ENCODE measurements at places on chromosomes 1 and 21. TPM values are rescaled to one million over a fixed set of nuclear protein-coding genes. Genes with fewer than 3 reads are reported as not detected.

Gene SLFNL1
- 0.23 TPM for polyA plus RNA-seq

Gene MYOG
- polyA plus RNA-seq = 0.15 TPM

Gene CASQ2
- 1.0 TPM for polyA plus RNA-seq

Gene TFF2
- 0.13 TPM for polyA plus RNA-seq

Gene C1QTNF12
- polyA plus RNA-seq = 13.8 TPM

Gene GBP4
- polyA plus RNA-seq = 8.5 TPM

Gene ELF3
- 89.2 TPM for polyA plus RNA-seq

Gene ILDR2
- 16.9 TPM for polyA plus RNA-seq

Gene PHLDA3
- 12.7 TPM for polyA plus RNA-seq

Gene LELP1
- polyA plus RNA-seq = not detected

Gene OPRD1
- polyA plus RNA-seq = 0.33 TPM

Gene S100A6
- polyA plus RNA-seq = 240 TPM

Gene SPRR2B
- polyA plus RNA-seq = not detected

Gene TARS2
- polyA plus RNA-seq = 34.3 TPM

Gene AMY1B
- 0.16 TPM for polyA plus RNA-seq

Gene FMOD
- 30.8 TPM for polyA plus RNA-seq

Gene SPOCD1
- polyA plus RNA-seq = 0.14 TPM

Gene GUCA2B
- not detected for polyA plus RNA-seq

Gene ITPKB
- polyA plus RNA-seq = 25.0 TPM

Gene RNASEL
- 14.2 TPM for polyA plus RNA-seq

Gene SELL
- 3.1 TPM for polyA plus RNA-seq

Gene GRIK1
- polyA plus RNA-seq = 1.7 TPM

Gene JTB
- polyA plus RNA-seq = 103 TPM

Gene MEX3A
- 50.1 TPM for polyA plus RNA-seq

Gene PRMT2
- 136 TPM for polyA plus RNA-seq

Gene CNR2
- 0.17 TPM for polyA plus RNA-seq

Gene TTC22
- polyA plus RNA-seq = 6.7 TPM

Gene KRTAP12-2
- polyA plus RNA-seq = not detected

Gene DNASE2B
- not detected for polyA plus RNA-seq

Gene PLA2G2C
- 0.14 TPM for polyA plus RNA-seq

Gene S100A7
- not detected for polyA plus RNA-seq

Gene ZBTB8B
- polyA plus RNA-seq = 2.3 TPM

Gene RPS6KA1
- polyA plus RNA-seq = 21.2 TPM

Gene CFHR4
- polyA plus RNA-seq = not detected

Gene LRRC52
- polyA plus RNA-seq = not detected

Gene FAM72C
- 1.6 TPM for polyA plus RNA-seq

Gene IL10RB
- polyA plus RNA-seq = 27.6 TPM

Gene CD160
- polyA plus RNA-seq = 4.1 TPM

Gene ARTN
- polyA plus RNA-seq = 1.7 TPM

Gene MIXL1
- 0.16 TPM for polyA plus RNA-seq

Gene MNDA
- 3.8 TPM for polyA plus RNA-seq

Gene ERICH3
- polyA plus RNA-seq = 0.47 TPM

Gene IVL
- polyA plus RNA-seq = 0.16 TPM

Gene AIRE
- 0.44 TPM for polyA plus RNA-seq

Gene GFI1
- polyA plus RNA-seq = 0.19 TPM

Gene KPNA6
- 26.4 TPM for polyA plus RNA-seq

Gene SERINC2
- 46.8 TPM for polyA plus RNA-seq

Gene PROX1
- polyA plus RNA-seq = 6.0 TPM

Gene SMYD2
- 46.7 TPM for polyA plus RNA-seq

Gene LRRC38
- not detected for polyA plus RNA-seq

Gene HYI
- polyA plus RNA-seq = 49.5 TPM

Gene INAVA
- 49.0 TPM for polyA plus RNA-seq

Gene AMY2A
- not detected for polyA plus RNA-seq

Gene SPRR2F
- polyA plus RNA-seq = not detected

Gene SPAG17
- polyA plus RNA-seq = 6.9 TPM

Gene RGS16
- 1.8 TPM for polyA plus RNA-seq

Gene SLC9C2
- polyA plus RNA-seq = 0.10 TPM

Gene PGM1
- 27.7 TPM for polyA plus RNA-seq
